ENCODE measurements at places on chromosomes 4 and X. TPM values are rescaled to one million over a fixed set of nuclear protein-coding genes. Genes with fewer than 3 reads are reported as not detected.

CLDN22 gene
- polyA plus RNA-seq, result 0.32 TPM

AMBN gene
- not detected for polyA plus RNA-seq

GRCh38 chrX:53356186-53356585, 66.3 kb downstream of the SMC1A start:
- no peak overlapping the region for H3K27ac ChIP-seq
- no peak overlapping the region for H3K4me3 ChIP-seq
- DNase-seq, result no peak
- H3K27me3 ChIP-seq, result no peaks in the 10 kb centered on the region
- H3K36me3 ChIP-seq, result no peaks in the 10 kb centered on the region

PAGE4 gene
- 0.63 TPM for polyA plus RNA-seq

GRCh38 chrX:103220511-103221323, 5.8 kb downstream of the BEX4 start:
- H3K27ac ChIP-seq, result no peak overlapping the region
- H3K36me3 ChIP-seq, result no peaks in the 10 kb centered on the region
- no peak overlapping the region for H3K4me3 ChIP-seq
- H3K27me3 ChIP-seq, result no peaks in the 10 kb centered on the region
- DNase-seq, result no peak

XKRX gene
- 1.1 TPM for polyA plus RNA-seq

SRPX gene
- polyA plus RNA-seq, result 172 TPM

GRCh38 chr4:186037692-186038658, 31.0 kb upstream of the TLR3 start:
- H3K36me3 ChIP-seq, result no peaks in the 10 kb centered on the region
- H3K27ac ChIP-seq, result no peak overlapping the region
- peaks cover 4% of the 10 kb centered on the region for H3K27me3 ChIP-seq
- DNase-seq, result peak; percentile 83
- H3K4me1 ChIP-seq, result no peaks in the 10 kb centered on the region
- no peak overlapping the region for H3K4me3 ChIP-seq

CORIN gene
- polyA plus RNA-seq, result 0.13 TPM

RHOXF2 gene
- not detected for polyA plus RNA-seq

CLDN34 gene
- not detected for polyA plus RNA-seq

- H3K27me3 ChIP-seq, result no peaks in the 10 kb centered on the region
- no peak overlapping the region for H3K4me3 ChIP-seq
- no peaks in the 10 kb centered on the region for H3K36me3 ChIP-seq
Measured at GRCh38 chr4:166274136-166274761, 401.2 kb downstream of the TLL1 start.

DNA sequence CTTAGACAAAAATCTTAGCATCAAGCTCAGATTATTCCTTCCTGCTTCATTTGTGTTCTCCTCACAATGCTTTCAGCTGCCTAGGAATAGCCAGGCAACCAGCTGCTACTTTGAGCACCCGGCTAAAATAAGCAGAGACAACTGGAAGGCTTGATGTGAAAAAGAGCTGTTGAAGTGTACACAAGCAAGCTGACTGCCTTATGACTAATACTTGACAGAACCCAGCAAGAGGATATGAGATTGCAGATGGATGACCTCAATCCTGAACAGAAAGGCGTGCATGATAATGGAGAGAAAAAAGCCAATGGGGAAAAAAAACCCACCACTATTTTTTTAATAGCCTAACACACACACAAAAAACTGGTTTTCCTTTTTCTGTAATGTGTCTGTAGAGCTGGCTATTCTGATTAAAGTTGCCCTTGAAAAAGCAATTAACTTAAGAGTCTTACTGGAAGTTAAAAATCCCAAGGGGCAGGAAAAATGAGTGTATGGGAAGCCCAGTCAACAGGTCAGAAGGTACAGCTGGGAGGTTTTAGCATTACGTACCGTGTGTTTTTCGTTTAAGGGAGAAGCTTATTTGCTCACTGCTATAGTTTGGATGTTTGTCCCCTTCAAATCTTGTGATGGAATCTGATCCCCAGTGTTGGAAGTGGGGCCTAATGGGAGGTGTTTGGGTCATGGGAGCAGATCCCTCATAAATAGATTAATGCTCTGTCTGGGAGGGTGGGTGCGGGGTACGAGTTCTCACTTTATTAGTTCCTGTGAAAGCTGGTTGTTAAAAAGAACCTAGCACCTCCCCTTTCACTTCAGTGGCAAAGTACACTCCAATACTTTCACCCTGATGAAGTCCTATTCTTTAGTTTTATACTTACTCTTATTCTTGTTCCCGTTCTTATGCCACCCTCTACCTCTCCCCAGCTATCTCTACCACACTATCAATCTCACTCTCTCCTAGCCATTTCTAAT, 37.1 kb upstream of the HERC6 start:
- H3K27me3 ChIP-seq, result no peaks in the 10 kb centered on the region
- H3K36me3 ChIP-seq, result no peaks in the 10 kb centered on the region
- no peak overlapping the region for H3K4me3 ChIP-seq
- peak overlapping the region; percentile 78 for H3K27ac ChIP-seq

HAND2 gene
- 141 TPM for polyA plus RNA-seq

- H3K36me3 ChIP-seq, result no peaks in the 10 kb centered on the region
- no peak overlapping the region for H3K4me3 ChIP-seq
- no peaks in the 10 kb centered on the region for H3K27me3 ChIP-seq
- H3K4me1 ChIP-seq, result peaks cover 8% of the 10 kb centered on the region
Measured at GRCh38 chr4:58809948-58810347, 1699.8 kb upstream of the IGFBP7 start.

GRCh38 chrX:41302370-41302769, 31.6 kb upstream of the DDX3X start:
- H3K36me3 ChIP-seq, result no peaks in the 10 kb centered on the region
- no peak overlapping the region for H3K4me3 ChIP-seq
- no peak for DNase-seq
- H3K27me3 ChIP-seq, result no peaks in the 10 kb centered on the region
- H3K27ac ChIP-seq, result no peak overlapping the region
- no peaks in the 10 kb centered on the region for H3K4me1 ChIP-seq

DNA sequence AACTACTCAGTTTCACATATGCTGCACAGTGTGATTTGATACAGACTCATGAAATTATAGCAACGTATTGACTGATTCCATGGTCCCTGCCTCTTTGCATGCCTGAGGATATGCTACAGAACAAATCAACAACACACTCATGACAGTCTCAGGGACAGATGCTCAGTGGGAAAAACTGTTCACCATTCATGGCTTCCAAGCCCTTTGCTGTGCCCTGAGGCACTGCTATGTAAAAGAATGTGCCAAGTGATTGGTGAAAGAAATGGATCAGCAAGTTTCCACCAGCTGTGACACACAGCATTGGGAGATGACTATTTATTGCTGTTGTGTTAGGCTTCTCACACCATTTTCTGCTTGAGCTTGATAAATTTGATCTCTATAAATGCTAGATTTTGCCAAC, 825.6 kb upstream of the INTU start:
- H3K27ac ChIP-seq, result no peak overlapping the region
- no peaks in the 10 kb centered on the region for H3K36me3 ChIP-seq
- no peak for DNase-seq
- no peaks in the 10 kb centered on the region for H3K4me1 ChIP-seq
- H3K4me3 ChIP-seq, result no peak overlapping the region
- H3K27me3 ChIP-seq, result no peaks in the 10 kb centered on the region

HAUS3 gene
- polyA plus RNA-seq, result 10.7 TPM

DNA sequence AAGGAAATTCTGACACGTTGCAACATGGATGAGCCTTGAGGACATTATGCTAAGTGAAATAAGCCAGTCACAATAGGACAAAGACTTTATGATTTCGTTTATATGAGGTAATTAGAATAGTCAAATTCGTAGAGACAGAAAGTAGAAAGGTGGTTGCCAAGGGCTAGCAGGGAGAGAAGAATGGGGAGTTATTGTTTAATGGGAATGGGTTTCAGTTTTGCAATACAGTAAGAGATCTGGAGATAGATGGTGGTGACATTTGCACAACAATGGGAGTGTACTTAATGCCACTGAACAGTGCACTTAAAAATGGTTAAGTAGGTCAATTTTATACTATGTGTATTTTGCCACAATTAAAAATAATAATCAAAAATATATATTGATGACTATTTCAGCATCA, 43.4 kb upstream of the TMEM154 start:
- H3K4me1 ChIP-seq, result peaks cover 8% of the 10 kb centered on the region
- no peaks in the 10 kb centered on the region for H3K27me3 ChIP-seq
- DNase-seq, result no peak
- H3K4me3 ChIP-seq, result no peak overlapping the region
- H3K36me3 ChIP-seq, result no peaks in the 10 kb centered on the region

DNA sequence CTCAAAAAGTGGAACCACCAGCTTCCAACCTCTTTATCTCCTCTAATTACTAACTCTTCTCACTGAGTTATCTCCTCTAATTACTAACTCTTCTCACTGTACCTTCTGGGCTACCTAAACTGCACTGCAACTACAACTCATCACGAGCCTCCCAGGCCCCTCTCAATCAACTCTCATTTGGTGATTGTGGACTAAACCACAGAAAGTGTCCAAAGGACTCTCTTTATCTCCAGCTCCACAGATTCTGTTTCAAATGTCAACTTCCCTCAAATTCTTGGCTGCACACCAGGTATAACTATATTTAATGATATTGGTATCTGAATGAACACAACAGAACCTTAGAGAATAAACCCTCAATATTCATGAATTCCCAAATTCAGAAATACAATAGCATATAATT, 182.9 kb downstream of the MAML3 start:
- H3K4me1 ChIP-seq, result peaks cover 7% of the 10 kb centered on the region
- H3K27me3 ChIP-seq, result no peaks in the 10 kb centered on the region
- no peak for DNase-seq
- no peak overlapping the region for H3K4me3 ChIP-seq
- H3K27ac ChIP-seq, result no peak overlapping the region

NXF2B gene
- not detected for polyA plus RNA-seq

PCYT1B gene
- 7.8 TPM for polyA plus RNA-seq

GRCh38 chr4:134531013-134531412, 329.4 kb upstream of the PABPC4L start:
- H3K4me1 ChIP-seq, result no peaks in the 10 kb centered on the region
- H3K36me3 ChIP-seq, result no peaks in the 10 kb centered on the region
- no peaks in the 10 kb centered on the region for H3K27me3 ChIP-seq
- no peak overlapping the region for H3K27ac ChIP-seq
- H3K4me3 ChIP-seq, result no peak overlapping the region

ACE2 gene
- polyA plus RNA-seq, result 16.5 TPM

ADGRG2 gene
- 2.9 TPM for polyA plus RNA-seq

- no peak overlapping the region for H3K27ac ChIP-seq
- H3K4me1 ChIP-seq, result no peaks in the 10 kb centered on the region
- DNase-seq, result no peak
- no peaks in the 10 kb centered on the region for H3K36me3 ChIP-seq
Measured at GRCh38 chrX:29012867-29013266, 425.6 kb downstream of the IL1RAPL1 start.

IQCM gene
- polyA plus RNA-seq, result not detected

MAGEB2 gene
- polyA plus RNA-seq, result not detected

DNA sequence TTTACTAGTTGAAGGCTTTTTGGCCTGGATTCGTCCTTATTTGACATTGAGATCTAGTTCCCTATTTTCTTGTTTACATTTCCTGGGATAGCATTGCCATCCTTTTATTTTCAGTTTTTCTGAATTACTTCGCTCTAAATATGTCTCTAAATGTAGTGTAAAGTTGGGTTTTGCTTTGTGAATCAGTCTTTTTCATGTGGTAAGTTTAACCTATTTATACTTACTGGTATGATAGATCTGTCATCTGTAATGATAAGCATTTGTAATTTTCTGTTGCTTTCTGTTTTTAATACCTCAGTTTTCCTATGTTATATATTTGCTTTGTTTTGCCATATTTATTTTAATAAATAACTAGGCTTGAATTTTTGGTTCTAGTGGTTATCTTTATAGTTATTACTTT, 6.7 kb downstream of the PDK3 start:
- DNase-seq, result no peak
- no peak overlapping the region for H3K4me3 ChIP-seq
- H3K27me3 ChIP-seq, result no peaks in the 10 kb centered on the region
- H3K27ac ChIP-seq, result no peak overlapping the region
- no peaks in the 10 kb centered on the region for H3K4me1 ChIP-seq

RPA4 gene
- polyA plus RNA-seq, result 1.3 TPM

NPY2R gene
- polyA plus RNA-seq, result 0.95 TPM

DNA sequence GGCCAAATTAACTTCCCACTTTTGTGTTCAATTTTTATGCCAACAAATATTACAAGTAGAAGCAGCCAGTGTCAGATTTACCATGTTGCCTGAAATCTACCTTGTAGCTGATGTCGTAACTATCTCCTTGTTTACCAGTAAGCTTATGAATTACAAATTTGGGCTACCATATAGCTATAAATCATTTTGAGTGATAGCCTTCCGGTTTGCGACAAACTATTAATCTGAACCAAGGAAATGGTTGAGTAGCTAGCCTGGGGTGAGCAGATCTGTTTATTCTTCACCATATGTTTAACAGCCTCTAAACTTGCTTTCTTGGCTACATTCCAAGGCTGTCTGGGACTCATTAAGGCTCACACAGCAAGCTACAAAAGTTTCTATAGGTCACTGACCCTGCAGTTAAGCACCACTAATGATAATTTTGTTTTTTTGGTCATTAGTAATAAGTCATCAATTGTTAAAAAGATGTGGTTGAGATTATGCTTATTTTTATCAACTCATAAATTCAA, 218.7 kb upstream of the SPOCK3 start:
- H3K27me3 ChIP-seq, result no peaks in the 10 kb centered on the region
- H3K4me1 ChIP-seq, result no peaks in the 10 kb centered on the region
- no peak overlapping the region for H3K4me3 ChIP-seq
- no peak overlapping the region for H3K27ac ChIP-seq
- no peak for DNase-seq

DNA sequence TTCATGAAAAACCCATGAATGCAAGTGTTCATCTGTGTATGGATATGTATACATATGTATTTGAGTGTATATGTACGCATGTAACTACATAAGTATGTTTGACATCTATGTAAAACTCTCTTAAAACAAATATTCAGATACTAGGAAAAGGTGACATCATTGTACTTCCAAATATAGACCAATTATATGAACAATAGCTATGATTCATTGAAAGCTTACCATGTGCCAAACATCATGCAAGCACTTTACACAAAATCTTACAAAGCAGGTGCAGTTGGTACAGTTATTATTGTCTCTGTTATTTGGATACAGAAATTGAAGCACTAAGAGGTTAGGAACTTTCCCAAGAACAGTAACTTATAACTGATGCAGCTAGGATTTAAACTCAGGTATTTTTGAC, 21.4 kb downstream of the MAGEB17 start:
- no peaks in the 10 kb centered on the region for H3K36me3 ChIP-seq
- peaks cover 21% of the 10 kb centered on the region for H3K4me1 ChIP-seq
- H3K27ac ChIP-seq, result no peak overlapping the region
- H3K4me3 ChIP-seq, result no peak overlapping the region
- no peaks in the 10 kb centered on the region for H3K27me3 ChIP-seq

GRCh38 chrX:47112316-47112954, 32.1 kb downstream of the NDUFB11 start:
- DNase-seq, result no peak
- H3K4me1 ChIP-seq, result no peaks in the 10 kb centered on the region
- H3K4me3 ChIP-seq, result no peak overlapping the region
- H3K36me3 ChIP-seq, result no peaks in the 10 kb centered on the region

Measured in hepatocyte (in vitro differentiated cells).